ENCODE measurements at places on chromosomes 4 and X. TPM values are rescaled to one million over a fixed set of nuclear protein-coding genes. Genes with fewer than 3 reads are reported as not detected.

DNA sequence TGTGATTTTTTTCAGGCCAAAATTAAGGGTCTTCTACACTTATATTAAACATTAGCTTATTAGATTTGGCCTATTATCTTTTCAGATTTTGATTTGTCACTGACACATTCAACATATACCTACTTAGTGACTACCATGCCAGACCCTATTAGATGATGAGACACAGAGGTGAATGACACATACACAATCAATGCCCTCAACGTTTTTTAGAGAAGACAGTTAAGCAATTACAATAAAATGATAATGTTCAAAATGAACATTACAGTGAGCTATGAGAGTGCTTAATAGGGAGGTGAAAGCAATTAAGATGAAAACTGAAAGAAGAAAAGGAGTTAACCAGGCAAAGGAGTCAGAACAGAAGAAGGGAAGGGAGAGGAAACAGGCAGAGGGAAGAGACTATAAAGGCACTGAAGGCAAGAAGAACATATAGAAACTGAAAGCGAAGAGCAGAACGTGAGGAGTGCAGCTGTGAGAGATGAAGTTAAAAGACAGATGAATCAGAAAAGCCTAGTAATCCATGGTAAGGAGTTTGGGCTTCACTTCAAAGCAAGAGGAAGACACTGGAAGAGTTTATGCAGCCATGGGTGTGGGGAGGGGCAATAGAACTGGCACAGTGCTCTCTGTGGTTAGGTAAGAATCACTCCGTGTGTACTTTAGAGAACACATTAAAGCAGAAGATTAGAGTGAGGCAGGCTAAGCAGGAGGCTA lies 119.0 kb downstream of the REELD1 start:
- DNase-seq, result peak; percentile 65

Gene CXCL5
- 1.7 TPM for total RNA-seq

- no peak for DNase-seq
These were observed 119.7 kb upstream of the CXorf51A start for GRCh38 chrX:146934256-146934655.

- peak; percentile 57 for DNase-seq
These were observed 111.2 kb downstream of the CEP44 start for GRCh38 chr4:174394915-174395314.

DNA sequence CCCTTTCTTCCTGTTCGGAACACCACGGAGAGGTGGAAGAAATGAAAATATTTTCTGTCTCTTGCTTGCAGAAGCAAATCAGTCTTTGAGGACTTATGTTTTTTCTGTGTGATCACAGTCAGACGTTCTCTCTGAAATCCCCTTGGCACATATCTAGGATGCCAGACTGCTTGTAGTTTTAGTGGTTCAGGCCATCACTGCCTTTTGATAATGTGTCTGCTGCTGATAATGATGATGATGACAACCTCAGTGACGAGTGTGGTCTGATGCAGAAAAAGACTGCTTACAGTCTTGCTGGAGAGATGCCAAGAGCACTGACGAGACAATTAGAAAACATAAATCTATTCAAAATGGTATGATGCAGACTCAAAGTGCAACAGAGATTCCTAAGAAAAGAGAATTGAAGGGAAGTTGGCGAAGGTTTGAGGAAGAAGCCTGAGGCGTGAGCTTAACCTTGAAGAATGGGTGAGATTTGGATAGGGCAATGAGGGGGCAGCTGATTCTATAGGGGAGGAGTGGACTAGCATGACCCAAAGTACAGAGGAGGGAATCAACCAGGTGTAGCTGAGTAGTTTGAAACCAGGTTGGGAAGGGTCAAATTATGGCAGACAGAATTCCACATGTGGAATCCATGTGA lies 7.9 kb downstream of the RAB33A start:
- DNase-seq, result no peak

Gene PHOX2B
- not detected for total RNA-seq

Gene HTN1
- not detected for total RNA-seq
